ENCODE measurements at places on chromosomes 7 and 10.

DNA sequence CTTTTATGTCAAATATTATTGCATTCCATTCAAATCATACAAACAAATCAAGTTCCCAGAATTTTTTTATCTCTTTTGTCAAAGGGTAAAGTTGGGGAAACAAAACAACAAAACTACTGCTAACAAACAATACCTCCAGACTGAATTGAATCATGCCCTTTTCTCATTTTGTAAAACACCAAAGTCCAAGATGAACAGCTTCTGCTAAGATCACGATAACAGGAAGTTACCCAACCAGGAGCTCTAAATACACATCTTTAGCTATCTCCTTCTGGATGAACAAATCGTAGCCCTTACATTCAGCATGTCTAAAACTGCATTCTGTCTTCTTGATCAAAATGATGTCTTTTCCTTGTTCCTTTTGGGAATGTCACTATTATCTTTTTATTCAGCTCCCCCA lies 97.4 kb downstream of the CTTNBP2 start:
- no peak for DNase-seq

GRCh38 chr10:113496111-113497109 lies 56.4 kb upstream of the HABP2 start:
- DNase-seq = no peak

DNA sequence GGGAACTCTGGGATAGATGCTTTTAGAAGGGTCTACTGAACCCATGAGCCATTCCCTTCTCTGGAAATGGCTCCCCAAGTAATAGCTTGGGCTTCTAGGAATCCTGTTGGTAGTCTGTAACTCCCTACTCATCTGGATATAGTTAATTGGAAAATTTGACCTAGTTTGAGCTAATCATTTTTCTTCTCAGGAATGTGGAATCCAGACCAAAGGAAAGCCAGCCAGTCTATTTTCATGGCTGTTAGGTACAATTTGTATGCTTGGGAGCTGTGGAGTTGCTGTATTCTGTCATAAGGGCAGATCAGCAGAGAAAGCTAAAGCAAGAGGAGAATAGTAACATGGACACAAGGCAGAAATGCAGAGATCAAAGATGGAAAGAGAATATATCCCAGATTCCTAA lies 71.6 kb upstream of the C1GALT1 start:
- no peak for DNase-seq

- DNase-seq = no peak
These were observed 32.1 kb upstream of the A1CF start for GRCh38 chr10:50917486-50917885.

- DNase-seq = no peak
These were observed 242.9 kb downstream of the PTEN start for GRCh38 chr10:88106366-88106765.

DNA sequence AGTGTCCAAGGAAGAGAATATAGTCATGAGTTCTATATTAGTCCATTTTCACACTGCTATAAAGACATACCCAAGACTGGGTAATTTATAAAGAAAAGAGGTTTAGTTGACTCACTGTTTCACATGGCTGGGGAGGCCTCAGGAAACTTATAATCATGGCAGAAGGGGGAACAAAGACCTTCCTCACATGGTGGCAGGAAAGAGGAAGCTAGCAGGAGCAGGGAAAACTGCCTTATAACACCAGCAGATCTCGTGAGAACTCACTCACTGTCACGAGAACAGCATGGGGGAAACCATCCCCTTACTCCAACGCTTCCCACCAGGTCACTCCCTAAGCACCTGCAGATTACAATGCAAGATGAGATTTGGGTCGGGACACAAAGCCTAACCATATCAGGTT lies 139.0 kb upstream of the ZNF438 start:
- DNase-seq = no peak

DNA sequence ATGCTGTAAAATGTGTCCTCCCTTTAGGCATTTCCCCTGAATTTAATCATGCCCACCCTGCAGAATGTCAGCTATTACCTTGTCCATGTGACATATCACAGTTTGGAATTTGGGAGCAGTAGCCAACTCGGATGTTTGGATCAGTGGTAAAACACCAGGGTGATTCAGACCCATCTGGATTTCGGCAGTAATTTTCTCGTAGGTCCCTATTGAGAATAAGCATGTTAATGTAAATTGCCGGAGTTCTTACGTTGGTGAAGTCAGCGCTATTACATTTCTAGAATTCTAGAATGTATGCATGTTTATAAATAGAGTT lies 44.1 kb downstream of the HGF start:
- DNase-seq = peak; percentile 5

Data from H1 (cell line).